CD4-positive, alpha-beta T cell treated with Interleukin-6 for 4 hours (primary cell): ENCODE measurements at places on chromosomes 4 and X.
A peak's percentile ranks its signal among the peaks of the same experiment; 100 is the strongest.

- peak; percentile 6 for DNase-seq
Measured at GRCh38 chr4:151276787-151277562, at the start of gene PRSS48. TSS of gene PRSS48 (plus strand) at chr4:151277161. CDS start at chr4:151277173, 12 bp downstream.

- no peak for DNase-seq
Measured at GRCh38 chrX:152444338-152444737, 6.8 kb downstream of the GABRA3 start.

GRCh38 chrX:68945603-68946228 lies 116.9 kb downstream of the EFNB1 start:
- DNase-seq = no peak

DNA sequence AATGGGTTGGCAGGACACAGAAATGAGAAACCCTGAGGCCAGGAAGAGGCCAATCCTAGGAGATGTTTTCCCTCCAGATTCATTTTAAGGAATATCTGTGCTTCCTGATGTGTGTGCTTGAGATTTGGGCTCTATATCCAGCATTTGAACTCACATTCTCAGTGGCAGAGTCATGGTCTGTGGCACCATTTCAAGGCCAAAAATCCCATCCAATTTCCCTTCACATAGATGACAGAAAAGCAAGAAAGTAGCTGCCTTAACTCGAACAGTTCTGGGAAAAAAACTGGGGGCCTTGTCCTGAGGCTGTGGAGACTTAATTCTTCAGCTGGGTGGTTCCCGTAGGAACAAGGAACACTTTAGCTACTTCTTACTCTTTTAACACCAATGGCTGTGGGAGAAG lies 27.4 kb downstream of the TAF7L start:
- no peak for DNase-seq

- DNase-seq = peak; percentile 73
Measured at GRCh38 chrX:13101441-13102139, 57.2 kb upstream of the FAM9C start.

DNA sequence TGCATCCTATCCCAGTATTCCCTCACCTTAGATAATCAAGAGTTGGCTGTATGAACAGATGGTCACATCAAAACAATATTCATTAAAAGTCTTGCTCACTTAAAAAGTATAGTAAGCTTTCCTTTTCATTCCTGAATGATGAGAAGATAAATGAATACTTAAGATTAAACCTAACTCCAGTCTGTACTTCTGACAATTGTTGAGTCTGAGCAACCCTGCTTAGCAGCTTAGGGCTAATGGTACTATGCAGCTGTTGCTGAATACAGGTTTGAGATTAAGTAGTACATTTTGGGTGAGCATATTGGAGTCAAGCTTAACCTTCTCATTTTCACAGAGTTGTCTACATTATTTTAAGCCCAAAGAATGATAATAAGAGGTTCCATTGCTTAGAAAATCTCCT lies 121.7 kb upstream of the ETNPPL start:
- no peak for DNase-seq

DNA sequence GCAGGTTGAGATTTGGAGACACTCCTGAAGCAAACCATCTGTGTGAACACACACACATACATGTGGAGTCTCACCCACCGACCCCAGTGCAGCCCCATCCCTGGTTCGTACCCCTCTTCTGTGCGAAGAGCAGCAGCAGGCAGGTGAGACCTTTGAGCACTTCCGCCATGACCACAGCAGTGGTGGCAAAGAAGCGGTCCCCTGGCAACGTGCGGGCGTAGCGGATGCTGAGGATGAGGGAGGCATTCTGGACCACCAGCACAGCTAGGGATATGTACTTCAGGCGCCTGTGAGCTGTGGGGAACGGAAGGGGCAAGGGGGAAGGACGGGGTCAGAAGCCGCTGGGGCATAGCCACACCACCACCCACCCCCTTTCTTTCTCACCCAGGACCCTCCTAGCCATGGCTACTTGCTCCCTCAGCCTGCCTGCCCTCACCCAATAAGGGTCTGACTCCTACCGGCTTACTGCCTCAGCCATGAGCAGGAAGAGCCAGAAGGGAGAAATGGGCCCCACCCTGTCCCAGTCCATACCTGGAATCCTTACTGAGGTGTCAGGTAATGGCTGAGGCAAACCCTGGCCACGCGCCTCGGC lies 1.6 kb downstream of the SLC35A2 start:
- no peak for DNase-seq

- DNase-seq = no peak
Measured at GRCh38 chr4:142866685-142867084, 20.6 kb upstream of the INPP4B start.

GRCh38 chrX:16870095-16870861 lies at the start of gene RBBP7:
TSS of gene RBBP7 (minus strand) at chrX:16870362. CDS start at chrX:16870053, 309 bp downstream.
- DNase-seq = peak; percentile 94

- DNase-seq = peak; percentile 71
Measured at GRCh38 chr4:140049024-140049848, 104.7 kb downstream of the MAML3 start.

GRCh38 chrX:56763556-56764152 lies 34.6 kb downstream of the NBDY start:
- peak; percentile 86 for DNase-seq

GRCh38 chr4:42436928-42437565 lies 39.8 kb downstream of the SHISA3 start:
- no peak for DNase-seq

DNA sequence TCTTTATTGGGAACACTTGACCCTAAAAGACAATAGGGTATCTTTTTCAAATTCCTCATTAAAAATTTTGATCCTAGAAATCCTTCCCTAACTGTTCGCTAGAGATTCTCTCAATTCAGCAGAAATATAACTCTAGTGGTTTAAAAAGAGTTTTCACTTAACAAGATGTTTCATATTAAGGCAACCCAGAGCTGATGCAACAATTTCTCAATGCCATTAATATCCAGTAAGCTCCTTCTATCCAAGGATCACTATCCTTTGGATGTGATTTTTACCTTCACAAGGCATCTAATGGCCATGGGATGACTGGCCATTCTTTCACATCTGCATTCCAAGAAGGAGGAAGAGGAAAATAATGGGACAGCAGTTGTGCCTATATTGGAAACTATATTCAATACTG lies 183.4 kb downstream of the ANKRD50 start:
- DNase-seq = no peak
